ENCODE measurements at places on chromosomes 13 and 19.

GRCh38 chr19:3867971-3868769 is 668 bp downstream of the ZFR2 start:
- DNase-seq = no peak

DNA sequence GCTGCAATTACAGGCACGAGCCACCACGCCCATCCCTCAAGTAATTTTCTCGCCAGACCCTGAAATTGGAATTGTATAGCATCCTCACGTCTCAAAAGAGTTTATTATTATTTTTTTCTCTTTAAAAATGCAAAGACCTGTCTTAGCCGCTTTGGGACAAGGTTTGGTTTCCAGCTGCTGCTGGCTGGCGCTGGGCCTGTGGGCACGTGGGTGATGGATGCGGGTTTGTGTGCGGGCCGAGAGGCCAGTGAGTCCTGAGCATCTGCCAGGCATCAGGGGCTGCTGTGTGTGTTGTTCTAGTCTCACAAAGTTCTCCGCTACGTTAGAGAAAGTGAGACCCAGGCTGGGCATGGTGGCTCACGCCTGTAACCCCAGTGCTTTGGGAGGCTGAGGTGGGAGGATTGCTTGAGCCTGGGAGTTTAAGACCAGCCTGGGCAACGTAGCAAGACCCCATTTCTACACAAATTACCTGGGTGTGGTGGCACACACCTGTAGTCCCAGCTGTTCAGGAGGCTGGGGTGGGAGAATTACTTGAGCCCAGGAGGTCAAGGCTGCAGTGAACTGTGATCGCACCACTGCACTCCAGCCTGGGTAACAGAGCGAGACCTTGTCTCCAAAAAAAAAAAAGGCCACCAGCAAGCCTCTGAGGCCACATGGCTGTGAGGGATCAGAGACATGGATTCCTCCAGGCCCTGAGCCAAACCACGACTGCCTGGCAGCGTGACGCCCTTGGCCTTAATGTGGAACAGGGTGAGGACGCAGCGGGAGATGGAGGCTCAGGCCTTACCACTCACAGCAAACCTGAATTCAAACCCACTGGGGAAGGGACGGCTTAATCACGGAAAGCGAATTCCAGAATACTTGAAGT is 4.7 kb upstream of the TMPRSS9 start:
- no peak for DNase-seq

- DNase-seq = no peak
These were observed 468.2 kb downstream of the TBC1D4 start for GRCh38 chr13:75013818-75014217.

- DNase-seq = no peak
These were observed 1.5 kb downstream of the RGCC start for GRCh38 chr13:41458761-41459431.

- no peak for DNase-seq
These were observed 1.5 kb downstream of the FXYD3 start for GRCh38 chr19:35117116-35117515.

- DNase-seq = no peak
These were observed 4.3 kb downstream of the HPN start for GRCh38 chr19:35045667-35046300.

DNA sequence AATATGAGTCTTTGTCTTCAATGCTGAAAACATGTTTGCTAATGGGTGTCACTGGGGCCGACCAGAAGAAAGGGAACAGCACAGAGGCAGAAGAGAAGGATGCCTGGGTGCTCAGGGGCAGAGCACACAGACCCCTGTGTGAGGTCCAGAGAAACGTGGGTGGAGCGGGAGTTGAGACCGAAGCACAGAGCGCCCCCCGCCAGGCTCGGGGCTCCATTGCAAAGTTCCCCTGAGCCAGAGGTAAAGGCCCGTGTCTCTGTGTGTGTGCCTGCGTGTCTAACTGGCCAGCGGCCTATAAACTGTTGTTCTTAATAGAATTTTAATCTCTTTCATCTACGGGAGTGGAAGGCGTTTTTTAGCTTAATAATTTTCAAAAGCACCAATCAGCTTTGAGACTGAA is 343.1 kb downstream of the TEX29 start:
- no peak for DNase-seq

DNA sequence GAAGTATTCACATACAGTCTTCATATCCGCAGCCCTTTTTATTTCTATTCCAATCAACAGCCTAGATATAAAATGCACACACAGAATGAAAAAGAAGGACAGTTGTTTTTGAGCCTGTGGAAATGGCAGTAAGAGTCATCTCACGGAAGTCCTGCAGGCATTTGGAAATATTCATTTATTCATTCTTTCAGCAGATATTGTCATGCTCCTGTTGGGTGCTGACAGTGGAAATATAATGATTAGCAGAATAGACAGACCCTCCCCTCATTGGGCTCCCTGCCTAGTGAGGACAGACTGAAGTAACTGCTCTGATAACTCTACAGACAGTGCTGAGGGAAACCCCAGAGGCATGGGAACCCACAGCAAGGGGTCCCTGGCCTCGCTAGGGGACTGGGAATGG is 392.3 kb downstream of the FOXO1 start:
- no peak for DNase-seq

DNA sequence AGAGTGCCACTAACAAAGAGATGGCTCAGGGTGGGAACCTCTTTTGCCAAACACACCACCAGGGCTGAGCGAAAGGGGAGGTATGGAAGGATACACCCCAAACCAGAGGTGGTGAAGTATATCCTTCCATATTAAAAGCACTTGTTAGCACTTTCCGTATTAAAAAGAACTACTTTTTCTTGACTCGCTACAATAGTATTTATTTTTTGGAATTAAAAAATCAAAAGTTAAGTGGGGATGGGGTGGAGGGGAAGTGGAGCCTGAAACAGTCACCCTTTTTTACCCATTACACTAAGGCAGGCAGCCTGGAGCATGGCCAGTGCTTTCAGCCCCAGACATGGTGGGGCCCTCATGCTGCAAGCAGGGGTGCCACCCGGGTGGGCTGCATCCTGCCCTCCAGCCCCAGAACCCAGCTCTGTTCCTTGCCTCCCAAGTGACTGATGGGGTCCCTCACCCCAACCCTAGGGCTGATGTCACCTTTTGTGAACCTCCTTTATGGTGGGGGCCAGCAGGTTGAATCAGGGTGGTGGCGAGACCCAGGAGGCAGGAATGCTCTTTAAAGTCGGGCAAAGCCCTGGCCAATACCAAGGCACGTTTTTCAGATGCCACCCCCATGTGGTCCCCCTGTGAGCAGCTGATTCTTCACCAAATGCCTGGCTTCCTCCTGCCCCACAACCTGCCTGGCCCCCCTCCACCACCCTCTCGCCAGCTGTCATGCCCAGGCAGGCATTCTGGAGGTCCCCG is 31.0 kb downstream of the LYL1 start:
- DNase-seq = no peak

- DNase-seq = no peak
These were observed 54.0 kb upstream of the TPM4 start for GRCh38 chr19:16022251-16022650.

DNA sequence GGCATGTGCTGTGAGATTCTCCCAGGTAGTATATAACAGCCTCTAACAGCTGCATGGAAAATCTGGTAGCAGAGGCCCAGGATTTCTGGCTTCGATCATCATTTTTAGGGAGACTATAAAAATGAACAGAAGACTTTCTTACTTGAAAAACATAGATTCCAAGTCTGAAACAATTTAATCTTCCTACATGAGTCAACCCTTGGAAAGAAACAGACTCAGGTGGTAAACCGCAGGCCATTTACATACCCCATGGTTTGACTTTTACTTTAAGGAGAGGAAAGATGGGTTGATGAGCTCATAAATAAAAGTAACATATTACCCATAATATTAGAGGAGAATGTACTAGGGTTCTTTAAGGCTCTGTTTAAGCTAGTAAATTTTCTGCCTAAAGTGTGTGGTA is 121.6 kb downstream of the CYSLTR2 start:
- peak; percentile 24 for DNase-seq

DNA sequence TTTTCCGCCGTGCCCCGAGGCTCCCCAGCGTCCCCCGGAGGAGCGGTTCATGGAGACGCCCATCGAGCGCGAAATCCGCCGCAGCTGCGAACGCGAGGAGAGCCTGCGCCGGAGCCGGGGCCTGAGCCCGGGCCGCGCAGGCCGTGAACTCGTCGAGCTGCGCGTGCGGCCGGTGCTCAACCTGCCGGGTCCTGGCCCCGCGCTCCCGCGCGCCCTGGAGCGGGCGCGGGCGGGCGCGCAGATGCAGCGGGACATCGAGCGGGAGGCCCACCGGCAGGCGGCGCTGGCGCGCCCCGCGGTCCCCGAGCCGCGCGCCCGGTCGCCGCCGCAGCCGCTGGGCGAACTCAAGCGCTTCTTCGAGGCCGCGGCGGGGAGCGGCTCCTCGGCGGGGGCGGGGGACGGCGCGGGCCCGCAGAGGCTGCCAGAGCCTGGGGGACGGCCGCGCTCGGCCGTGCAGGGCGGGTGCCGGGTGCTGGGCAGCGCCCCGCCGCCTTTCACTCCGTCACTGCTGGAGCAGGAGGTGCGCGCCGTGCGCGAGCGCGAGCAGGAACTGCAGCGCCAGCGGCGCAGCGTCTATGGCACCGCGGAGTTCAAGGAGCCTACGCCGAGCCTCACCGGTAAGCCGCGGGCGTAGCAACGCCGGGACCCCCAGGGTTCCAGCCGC is 807 bp downstream of the MISP3 start:
- DNase-seq = no peak

GRCh38 chr19:44092108-44092507 is 2.1 kb upstream of the ZNF224 start:
- no peak for DNase-seq

- DNase-seq = no peak
These were observed 46.3 kb downstream of the SIPA1L3 start for GRCh38 chr19:37953171-37953917.

- DNase-seq = no peak
These were observed 95.7 kb downstream of the STK24 start for GRCh38 chr13:98480915-98481877.

GRCh38 chr13:99800951-99801350 is 170.6 kb downstream of the ZIC5 start:
- DNase-seq = no peak

GRCh38 chr13:91045351-91046034 is 302.0 kb upstream of the MIR17HG start:
- DNase-seq = no peak

GRCh38 chr13:48263196-48263595 is 30.2 kb downstream of the ITM2B start:
- no peak for DNase-seq

- DNase-seq = no peak
These were observed 34.9 kb upstream of the MLNR start for GRCh38 chr13:49185264-49185663.

GRCh38 chr19:51108805-51109146 is 567 bp upstream of the CTU1 start:
- DNase-seq = no peak

GRCh38 chr19:51203916-51204315 is 21.0 kb upstream of the CD33 start:
- DNase-seq = no peak

GRCh38 chr13:39945226-39945625 is 289.8 kb downstream of the COG6 start:
- DNase-seq = no peak

DNA sequence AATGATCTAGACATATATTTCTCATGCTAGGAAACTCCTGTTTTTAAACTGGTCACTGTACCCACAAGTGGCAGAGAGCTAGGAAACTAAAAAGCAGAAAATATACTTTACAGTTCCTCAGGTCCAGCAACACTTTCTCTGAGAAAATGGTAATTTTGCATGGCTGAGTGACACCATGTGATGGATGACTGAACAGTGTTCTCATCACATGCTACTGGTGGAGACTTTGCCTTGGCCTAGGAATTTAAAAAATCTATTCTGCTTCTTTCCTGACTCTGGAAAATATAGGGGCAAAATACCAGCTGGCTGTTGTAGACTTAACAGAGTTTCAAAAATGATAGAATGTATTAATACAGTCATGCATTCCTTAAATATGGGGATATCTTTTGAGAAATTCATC is 50.0 kb downstream of the LATS2 start:
- no peak for DNase-seq

DNA sequence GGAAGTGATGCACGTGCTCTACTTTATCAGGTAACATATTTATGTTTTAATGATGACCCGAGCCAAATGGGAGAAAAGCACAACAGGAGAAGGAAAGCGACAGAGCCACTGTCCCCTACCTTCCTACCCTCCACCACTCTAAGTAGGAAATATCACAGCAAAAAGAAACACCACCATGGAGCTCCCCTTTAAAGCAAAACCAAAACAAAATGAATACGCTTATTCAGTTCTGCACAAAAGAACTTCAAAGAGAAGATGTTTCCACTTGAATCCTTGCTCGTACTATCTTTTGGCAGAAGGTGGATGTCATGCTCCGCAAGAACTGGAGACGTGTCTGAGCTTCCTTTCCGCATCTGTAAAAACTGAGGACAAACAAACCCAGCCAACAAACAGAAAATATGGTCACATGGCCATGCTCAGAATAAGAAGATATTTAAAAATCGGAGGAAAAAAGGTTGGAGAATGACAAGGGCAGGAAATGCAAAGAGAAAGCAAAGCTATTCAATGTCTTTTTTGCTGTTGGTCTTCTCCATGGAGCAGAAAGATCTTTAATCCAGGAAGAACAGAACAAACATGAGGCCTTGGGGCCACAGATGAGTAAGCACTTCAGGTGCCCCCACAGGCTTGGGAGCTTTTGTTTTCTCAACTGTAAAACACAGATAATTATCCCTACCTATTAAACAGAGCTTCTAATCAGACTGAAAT is 19.5 kb downstream of the N4BP2L1 start:
- DNase-seq = no peak

- DNase-seq = no peak
These were observed 16.9 kb downstream of the SUGP1 start for GRCh38 chr19:19303411-19303810.

GRCh38 chr19:49469828-49470614 is 4.0 kb upstream of the FLT3LG start:
- no peak for DNase-seq

Measured in AG04449 (cell line).